ENCODE measurements at places on chromosomes 7 and 10.

GRCh38 chr7:8042796-8043535 is 74.4 kb downstream of the GLCCI1 start:
- no peak for DNase-seq

DNA sequence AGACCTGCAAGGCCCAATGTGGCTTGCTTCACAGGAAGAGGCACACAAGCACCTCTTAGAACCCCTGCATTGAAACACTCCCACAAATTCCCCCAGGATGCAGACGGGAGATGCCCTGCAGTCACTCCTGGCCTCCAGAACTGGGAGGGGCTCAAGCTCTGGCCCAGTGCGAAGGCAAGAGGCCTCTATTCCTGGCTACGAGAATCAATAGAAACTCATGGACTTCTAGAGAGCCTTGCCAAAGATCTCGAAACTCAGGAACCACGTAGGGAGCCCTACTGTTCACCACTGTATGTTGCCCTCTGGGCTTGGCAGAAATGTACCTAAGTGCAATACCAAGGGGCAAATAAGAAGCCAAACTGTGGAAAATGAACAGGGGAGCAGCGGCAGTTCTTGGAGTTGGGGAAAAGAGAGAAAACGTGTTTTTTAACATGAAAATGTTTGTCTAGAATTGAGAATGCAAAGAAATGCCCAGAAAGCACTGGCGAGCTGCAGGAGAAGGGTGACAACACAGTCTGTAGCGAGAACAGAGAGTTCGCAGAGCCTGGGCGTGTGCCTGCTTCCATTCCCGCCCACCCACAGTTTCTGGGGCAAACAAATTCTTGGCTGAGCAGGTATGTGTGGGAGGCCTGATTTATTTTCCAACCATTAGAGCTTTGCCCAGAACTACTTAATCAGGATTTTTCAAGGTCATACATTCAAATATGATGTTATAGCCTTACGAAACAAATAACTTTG is 260.5 kb upstream of the KLF14 start:
- DNase-seq = no peak

GRCh38 chr7:139341776-139342226 is 664 bp downstream of the FMC1 start:
- DNase-seq = no peak

DNA sequence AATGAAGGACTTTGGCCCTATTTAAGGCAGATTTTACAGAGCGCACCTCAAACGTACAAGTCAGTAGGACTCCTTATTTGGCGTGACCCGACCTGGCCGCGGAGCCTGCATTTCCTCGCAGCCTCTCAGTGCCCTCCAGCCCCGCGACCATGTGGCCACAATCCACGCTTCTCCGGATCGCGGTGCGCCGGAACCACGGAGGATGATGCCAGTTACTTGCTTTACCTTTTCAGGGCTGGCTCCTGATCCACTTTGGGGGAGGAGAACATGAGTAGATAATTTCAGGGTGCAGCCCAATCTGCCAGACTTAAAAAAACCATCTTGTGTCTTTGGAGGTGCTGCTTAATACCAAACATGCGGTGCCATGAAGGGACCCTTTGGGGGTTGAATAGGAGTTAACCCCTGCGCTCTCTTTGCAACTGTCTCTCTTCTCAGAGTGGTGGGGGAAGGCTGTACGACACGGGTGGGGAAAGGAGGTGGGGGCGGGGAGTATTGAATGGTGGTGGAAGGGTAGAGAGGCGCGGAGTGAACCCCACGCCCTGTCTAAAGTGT is 1.5 kb downstream of the FRAT1 start:
- DNase-seq = no peak

GRCh38 chr10:118839348-118839747 is 84.6 kb upstream of the CACUL1 start:
- no peak for DNase-seq

GRCh38 chr7:127803626-127804025 is 151.6 kb downstream of the SND1 start:
- DNase-seq = no peak

- DNase-seq = no peak
Observed at GRCh38 chr7:34109936-34110780, 204.8 kb downstream of the BMPER start.

- DNase-seq = no peak
Observed at GRCh38 chr10:49577182-49577925, 32.8 kb upstream of the SLC18A3 start.

DNA sequence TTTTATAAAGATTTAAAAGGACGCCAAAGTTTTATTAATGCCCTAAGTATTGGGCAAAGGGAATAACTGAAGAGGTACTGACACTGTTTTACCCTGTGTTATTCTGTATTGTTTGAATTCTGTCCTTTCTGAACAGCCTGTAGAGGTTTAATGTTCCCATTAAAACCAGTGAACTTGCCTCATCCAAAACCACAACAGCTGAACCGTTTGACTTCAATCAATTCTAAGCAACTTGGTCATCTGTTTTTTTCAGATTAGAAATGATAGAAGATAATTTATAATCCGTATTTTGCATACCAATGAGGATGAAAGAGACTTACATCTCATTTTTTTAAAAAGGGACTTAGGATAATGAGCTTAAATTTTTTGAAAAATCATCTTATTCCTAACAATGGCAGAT is 40.4 kb downstream of the HACD1 start:
- DNase-seq = no peak

GRCh38 chr10:15482156-15482555 is 111.1 kb upstream of the FAM171A1 start:
- peak; percentile 83 for DNase-seq

- DNase-seq = peak; percentile 80
Observed at GRCh38 chr10:5559642-5560141, 34.9 kb downstream of the CALML3 start.

DNA sequence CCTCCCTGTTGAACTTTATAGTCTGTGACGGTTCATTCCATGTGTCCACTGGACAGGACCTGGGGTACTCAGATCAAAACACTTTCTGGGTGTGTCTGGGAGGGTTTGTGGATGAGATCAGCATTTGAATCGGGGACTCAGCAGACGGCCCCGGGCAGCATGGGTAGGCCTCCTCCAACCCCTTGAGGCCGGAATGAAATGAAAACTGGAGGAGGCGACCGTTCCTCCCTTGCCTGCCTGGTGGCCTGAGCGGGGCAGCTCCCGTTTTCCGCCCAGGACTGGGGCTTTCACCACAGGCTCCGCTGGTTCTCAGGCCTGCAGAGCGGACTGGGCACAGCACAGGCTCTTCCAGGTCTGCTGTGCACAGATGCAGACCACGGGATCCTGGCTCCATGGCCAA is 247.7 kb downstream of the MAD1L1 start:
- DNase-seq = no peak

DNA sequence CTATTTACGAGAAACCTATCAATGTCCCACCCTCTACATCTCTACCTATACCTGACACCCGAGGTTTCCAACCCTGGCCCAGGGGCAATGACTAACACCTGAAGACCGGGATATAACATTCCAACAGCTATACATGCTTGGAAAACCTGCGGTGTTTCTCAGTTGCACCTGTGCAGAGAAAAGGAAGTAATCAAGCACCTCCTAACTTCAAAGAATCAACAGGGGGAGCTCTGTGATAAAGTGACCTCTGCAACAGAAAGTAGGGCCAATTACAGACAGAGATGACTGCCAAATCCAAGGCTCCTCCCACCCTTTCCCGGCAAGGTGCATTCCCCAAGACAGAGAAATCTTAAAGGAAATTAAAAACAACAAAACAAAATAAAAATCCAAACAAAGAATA is 41.3 kb downstream of the CCDC6 start:
- no peak for DNase-seq

- DNase-seq = no peak
Observed at GRCh38 chr10:75726522-75727483, 295.4 kb downstream of the LRMDA start.

GRCh38 chr10:131954356-131954965 is 27.3 kb downstream of the BNIP3 start:
- DNase-seq = no peak

GRCh38 chr10:35940141-35941041 is 298.3 kb upstream of the FZD8 start:
- no peak for DNase-seq

DNA sequence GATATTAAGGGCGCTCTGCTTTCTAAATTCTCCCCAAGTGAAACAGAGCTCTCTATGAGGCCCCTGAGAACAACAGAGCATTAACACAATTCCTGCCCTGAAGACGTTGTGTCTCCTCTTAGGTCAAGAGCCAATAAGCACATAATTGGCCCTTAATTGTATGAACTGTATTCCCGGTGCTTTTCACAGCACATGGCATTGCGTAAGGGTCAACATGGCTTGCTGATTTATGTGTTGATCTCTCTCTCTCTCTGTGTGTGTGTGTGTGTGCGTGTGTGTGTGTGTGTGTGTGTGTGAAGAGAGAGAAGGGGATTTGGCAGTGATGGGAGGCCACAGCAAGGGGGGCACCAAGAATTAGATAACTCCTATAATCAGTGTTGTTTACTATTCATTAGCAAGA is 40.5 kb downstream of the LYZL1 start:
- no peak for DNase-seq

DNA sequence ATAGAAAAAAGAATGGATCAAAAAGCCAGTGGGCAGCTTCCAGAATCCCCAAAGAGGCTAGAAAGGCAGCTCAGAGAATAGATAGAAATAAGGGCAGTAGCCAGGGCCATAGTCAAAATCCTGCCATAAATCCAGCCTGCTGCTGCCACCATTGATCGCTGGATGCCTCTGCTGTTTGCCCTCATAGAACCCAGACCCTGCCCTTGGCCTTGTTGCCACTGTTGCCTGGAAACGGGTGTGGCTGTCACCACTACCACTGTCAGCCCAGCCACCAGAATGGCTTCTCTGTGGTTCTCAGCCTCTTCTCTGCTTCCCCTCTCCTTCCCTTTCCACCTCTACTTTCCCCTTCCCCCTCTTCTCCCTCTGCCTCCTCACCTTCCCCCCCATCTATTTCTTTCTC is 57.8 kb downstream of the HHEX start:
- no peak for DNase-seq

DNA sequence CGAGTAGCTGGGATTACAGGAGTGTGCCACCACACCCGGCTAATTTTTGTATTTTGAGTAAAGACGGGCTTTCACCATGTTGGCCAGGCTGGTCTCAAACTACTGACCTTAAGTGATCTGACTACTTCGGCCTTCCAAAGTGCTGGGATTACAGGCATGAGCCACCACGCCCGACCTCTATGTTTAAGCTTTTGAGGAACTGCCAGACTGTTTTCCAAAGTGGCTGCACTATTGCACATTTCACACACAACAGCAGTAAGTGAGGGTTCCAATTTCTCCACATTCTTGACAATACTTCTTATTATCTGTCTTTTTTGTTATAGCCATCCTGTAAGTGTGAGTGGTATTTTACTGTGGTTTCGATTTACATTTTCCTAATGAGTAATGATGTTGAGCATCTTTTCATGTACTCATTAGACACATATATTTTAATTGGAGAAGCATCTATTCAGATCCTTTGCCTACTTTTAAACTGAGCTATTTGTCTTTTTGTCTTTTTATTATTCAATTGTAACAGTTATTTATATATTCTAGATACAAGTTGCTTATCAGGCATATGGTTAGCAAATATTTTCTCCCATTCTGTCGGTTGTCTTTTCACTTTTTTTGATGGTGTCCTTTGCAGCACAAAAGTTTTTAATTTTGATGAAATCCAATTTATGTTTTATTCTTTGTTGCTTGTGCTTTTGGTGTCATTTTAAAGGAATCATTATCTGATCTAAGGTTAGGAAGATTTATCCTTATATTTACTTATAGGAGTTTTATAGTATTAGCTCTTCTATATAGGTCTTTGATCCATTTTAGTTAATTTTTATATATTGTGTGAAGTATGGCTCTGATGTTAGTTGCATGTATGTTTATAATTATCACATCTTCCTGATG is 12.8 kb upstream of the IRF5 start:
- no peak for DNase-seq
